ENCODE measurements at places on chromosomes 1 and 21.

DNA sequence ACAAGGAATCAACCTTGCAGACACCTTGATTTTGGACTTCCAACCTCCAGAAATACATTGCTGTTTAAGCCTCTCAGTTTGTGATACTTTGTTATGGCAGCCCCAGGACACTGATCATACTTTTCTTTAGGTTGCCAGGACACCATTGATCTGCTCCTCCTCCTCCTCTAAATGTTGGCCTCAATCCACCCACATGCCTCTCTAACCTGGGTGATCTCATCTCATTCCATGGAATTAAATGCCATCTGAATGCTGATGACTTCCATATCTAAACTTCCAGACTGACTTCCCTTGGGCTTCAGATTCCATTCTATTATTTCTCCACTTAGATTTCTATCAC lies 7.4 kb upstream of the PPP1R15B start:
- no peak for DNase-seq

- DNase-seq: no peak
Observed at GRCh38 chr1:79262745-79263258, 256.3 kb upstream of the ADGRL4 start.

- no peak for DNase-seq
Observed at GRCh38 chr1:214146523-214146922, 134.4 kb upstream of the SMYD2 start.

- no peak for DNase-seq
Observed at GRCh38 chr1:178494569-178494971, 2.2 kb downstream of the CLEC20A start.

- no peak for DNase-seq
Observed at GRCh38 chr21:41763398-41763931, 3.4 kb downstream of the RIPK4 start.

GRCh38 chr1:171919891-171920887 lies 78.9 kb downstream of the DNM3 start:
- no peak for DNase-seq

DNA sequence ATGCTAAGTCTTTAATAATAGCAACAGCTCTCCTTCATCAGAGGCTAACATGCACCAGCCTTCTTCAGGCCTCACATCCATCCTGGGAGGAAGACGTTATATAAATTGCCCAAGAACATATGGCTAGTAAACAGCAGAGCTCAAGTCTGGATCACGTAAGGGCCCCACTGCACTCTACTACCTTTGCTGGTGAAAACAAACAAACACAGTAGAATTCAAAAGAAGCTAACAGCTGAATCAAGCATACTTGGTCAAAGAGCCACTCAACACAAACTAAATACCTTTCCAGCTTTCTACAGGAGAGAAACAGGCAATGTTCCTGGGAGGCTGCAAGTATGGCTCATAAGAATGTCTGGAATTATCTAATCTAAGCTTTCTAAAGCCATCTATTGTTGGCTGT lies 66.0 kb downstream of the WLS start:
- no peak for DNase-seq

GRCh38 chr1:112643080-112643479 lies 23.4 kb downstream of the CAPZA1 start:
- no peak for DNase-seq

- DNase-seq: no peak
Observed at GRCh38 chr1:21626921-21627339, 42.2 kb downstream of the RAP1GAP start.

GRCh38 chr1:8563944-8564537 lies 246.1 kb downstream of the SLC45A1 start:
- DNase-seq: no peak

DNA sequence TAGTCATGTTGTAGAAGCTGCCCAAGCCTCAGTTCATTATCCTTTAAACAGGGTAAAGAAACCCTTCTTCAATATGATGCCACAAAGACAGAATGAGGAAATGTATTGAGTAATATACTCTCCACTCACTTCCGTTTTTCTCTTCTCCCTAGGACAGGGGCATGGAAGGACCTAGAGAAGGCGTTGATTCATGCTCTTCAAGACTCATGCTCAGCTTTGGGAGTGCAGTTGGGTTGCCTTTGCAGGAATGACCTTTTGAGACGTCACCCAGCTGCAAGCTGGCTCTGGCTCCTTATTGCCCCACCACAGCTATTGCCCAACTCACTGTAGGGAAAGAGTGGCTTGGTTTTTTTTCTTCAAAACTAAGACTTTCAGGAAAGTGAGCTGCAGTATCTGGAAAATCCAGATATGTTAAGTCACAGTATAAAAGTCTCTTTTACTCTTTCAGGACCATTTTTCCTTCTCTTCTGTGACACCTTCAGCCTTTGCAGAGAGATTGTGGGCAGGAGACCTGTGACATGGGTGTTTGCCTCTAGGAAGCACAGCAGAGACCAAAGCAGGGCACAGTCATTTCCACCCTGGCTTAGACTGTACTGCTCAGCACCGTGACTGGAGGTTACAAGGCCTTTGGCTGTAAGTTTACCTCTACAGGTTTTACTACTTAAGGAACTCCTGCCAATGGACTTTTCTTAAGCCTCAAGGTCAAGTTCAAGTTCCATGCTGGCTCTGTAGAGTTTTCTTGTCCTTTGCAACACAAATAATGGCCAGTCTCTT lies 39.5 kb downstream of the XCL2 start:
- DNase-seq: no peak

DNA sequence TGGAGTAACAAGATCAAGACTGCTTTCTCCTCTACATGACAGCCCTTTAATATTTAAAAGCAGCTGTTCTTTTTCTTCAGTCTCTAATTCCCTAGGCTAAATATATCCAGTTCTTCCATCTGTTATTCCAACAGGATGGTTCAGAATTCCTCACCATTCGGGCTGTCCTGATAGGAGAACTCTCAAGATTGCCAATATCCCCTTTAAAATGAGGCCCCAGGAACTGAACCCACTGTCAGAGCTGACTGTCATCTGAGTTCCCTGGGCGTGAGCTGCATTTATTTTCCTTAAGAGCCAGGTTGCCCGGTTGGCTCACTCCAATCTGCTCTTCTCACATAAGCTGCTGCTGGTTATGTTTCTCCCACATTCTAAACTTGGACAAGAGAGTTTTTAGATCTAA lies 177.6 kb downstream of the MIS18A start:
- no peak for DNase-seq

DNA sequence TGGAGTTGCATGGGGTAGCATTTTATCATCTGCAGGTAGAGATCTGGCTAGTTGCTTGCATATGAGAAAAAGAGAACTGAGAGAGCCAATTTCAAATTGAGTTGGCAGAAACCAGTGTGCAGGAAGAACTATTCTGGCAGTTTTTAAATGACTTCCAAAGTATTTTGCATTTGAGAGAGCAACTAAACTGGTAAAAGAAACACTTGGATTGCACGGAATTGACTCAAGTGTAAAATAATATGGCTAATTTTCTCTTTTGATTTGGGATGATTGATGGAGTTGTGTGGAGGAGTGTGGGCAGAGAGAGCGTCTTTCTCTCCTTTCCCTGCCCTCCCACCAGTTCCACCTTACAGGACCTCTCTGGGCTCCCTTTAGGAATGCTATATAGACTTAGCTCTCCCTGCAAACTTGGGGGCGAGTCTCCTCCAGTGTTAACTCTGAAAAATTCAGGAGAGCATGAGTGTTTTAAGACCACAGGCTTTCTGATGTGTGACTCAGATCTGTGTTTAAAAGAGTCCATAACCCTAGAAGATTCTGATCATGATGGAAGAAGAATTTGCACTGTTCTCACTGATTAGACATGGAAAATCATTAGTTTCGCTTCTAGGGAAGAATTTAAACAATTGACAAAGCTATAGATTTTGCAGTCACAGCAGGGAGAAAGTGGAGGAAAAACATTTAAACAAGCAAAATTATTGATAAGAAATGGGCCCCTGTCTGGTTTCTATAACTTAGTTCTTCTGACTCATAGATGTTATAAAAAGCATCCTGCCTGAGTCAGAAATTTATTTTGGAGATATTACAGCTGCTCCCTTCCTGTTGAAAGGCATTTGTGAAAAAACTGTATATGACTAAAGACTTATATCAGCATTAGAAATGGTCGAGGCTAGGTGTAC lies 24.9 kb upstream of the CTBS start:
- no peak for DNase-seq

DNA sequence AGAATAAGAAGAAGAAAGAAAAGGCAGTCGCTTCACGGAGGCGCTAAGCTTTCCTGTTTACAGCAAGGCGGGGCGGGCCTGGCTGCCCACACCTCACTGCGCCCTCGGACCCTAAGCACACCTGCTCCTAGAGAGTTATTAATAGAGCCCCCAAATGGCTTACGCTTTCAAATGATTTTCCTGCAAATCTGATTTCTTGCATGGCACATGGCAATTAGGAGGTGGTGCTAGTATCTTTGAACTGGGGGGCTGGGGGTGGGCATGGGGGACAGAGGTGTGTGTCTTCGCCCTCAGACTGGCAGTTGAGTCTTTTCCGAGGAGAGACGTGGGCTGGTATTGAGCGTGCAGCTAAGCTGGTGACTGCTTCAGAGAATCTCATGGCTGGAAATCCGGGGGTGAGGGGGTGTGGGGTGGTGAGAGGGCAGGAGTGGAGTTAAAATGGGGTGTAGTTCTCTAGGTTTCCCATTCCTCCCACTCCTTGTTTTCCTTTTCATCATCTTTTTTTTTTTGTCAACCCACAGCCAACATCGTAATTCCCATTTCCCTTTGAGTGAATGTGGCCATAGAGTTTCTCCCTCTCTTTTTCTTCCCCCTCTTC lies 1.3 kb downstream of the S1PR1 start:
- peak; percentile 23 for DNase-seq

DNA sequence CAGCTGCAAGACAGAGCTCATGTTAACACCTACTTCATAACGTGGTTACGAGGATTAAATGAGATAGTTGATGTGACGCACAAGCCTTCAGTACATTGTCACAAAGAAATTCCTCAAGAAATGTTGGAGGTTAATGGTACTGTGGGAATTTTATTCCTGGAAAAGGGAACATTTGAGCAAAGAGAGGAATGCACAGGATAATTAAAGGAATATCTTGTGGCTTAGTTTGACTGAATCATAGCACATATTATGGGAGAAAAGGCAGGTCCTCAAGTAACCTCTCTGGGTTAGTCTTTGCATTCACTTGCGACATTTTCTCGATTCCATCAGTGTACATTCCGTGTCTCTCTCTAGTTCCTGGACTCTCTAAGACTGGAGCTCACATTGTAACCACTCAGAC lies 300.2 kb upstream of the DUSP10 start:
- no peak for DNase-seq

GRCh38 chr21:36522219-36522808 lies 42.4 kb upstream of the CLDN14 start:
- DNase-seq: no peak

- no peak for DNase-seq
Observed at GRCh38 chr1:89206373-89206772, 7.6 kb upstream of the GBP4 start.

GRCh38 chr1:71088645-71089287 lies 7.9 kb upstream of the ZRANB2 start:
- no peak for DNase-seq

GRCh38 chr1:220761688-220762427 lies 13.7 kb downstream of the MTARC2 start:
- no peak for DNase-seq

DNA sequence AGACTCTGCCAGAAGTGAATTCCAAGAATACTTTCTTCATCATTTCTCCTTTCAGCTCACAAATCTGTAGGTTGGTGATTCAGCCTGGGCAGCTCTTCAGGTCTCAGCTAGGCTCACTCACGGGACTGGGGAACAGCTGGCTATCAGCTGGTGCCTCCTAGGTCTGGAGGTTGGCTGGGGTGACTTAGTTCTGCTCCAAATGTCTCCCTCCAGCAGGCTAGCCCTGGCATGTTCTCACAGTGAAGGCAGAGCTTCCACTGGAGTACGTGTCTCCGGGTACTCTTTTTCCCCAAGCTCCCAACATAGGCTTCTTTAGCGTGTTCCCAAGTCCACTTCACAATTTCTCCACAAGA lies 12.5 kb upstream of the VAMP4 start:
- no peak for DNase-seq

Data from retina (tissue), 1 donor.